ENCODE measurements at places on chromosomes 4 and X.

DNA sequence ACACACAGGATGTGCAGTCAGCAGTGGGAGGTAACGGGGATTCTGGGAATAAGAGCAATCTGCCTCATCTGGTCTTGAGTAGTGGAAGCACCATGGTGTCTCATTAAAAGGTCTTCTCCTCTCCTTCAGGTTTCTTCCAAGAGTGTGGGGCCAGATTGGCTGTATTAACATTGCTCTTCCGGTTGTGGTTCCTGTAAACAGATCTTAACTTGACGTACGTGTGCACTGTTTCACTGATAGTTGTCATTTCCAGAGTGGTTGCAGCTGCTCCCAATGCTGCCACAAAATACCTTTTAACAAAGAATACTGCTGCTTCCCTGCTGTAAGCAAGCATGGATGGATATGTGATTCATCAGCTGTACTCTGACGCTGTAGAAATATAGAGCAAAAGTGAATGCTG, 1443.4 kb upstream of the TENM3 start:
- no peak for ATAC-seq

DNA sequence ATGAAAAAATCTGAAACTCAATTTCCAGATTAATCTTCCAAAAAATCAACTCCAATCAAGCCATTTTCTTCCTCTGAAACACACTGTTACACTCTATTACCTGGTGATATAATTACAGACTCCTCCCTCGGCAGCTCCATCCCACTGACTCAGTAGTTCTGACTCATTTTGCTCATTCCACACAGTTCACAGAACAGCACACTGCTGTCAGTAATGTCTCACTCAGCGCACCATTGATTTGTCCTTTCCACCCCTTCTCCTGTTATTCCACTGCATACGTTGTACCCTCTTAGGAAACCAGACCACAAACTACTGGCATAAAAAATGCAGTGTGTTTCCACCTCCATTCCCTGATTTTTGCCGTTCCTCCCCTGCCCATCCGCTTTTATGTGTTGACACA, 212.7 kb downstream of the SLIT2 start:
- no peak for ATAC-seq

DNA sequence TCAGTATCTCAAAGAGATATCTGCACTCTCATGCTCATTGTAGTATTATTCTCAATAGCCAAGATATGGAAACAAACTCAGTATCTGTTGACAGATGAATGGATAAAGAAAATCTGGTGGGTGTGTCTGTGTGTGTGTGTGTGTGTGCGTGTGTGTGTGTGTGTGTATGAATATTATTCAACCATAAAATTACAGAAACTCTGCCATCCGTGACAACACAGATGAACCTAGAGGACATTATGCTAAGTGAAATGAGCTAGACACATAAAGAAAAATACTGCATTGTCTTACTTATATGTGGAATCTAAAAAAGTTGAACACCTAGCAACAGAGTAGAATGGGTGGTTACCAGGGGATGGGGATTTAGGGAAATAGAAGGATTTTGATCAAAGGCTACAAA, 13.2 kb downstream of the XKRX start:
- ATAC-seq: no peak

- ATAC-seq: no peak
Observed at GRCh38 chr4:119933606-119934005, 133.0 kb downstream of the MAD2L1 start.

DNA sequence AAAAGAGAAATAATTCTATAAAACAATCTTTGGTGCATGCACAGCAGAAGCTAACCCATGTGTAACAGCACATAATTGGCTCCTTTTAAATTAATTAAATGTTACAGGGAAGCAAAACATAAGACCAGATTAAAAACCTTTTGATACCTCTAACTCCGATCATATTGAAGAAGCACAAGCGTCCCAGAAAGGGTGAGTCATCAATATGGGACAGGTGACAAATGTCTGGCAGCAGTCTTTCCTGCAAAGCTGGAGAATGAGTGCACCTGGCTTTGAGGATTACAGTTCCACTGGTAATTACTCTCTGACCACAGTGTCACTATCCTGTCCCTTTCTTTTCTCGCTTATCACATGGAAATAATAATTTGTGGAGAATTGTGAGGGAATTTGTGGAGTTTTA, 94.6 kb downstream of the FAM9B start:
- no peak for ATAC-seq

DNA sequence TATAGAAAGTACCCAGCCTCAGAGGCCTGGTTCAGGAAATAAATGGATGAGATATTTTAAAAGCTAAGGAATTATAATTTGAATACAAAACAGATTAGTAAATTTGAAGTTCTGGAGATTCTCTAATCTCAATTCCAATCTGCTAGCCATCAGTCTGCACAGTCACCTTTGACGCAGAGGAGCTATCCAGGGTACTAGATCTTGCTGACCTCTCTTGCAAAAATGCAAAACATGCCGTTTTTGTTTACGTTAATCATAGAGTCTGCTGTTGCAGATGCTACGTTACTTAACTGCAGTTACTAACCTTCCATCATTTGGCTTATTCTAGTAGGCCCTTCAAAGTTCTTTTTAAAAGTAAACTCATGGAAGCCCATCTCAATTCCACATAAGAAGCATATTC, 10.4 kb downstream of the CCSER1 start:
- ATAC-seq: no peak

DNA sequence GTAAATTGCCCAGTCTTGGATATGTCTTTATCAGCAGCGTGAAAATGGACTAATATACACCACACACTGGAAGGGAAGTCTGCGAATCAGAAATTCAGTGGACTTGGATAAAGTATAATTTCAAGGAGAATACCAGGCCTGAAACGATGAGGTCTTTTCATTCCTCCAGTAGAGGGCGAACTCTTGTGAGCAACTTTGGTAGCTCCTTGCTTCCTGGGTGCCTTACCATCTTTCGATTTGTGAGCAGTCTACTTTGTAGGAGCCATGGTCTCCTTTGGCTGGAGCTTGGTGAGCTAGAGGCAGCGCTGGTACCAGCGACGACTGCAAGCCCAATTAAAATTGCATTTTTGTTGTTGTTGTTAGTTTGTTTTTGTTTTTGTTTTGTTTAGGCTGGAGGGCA, 791.9 kb downstream of the FAT4 start:
- no peak for ATAC-seq

- ATAC-seq: no peak
Observed at GRCh38 chrX:130772776-130773143, 130.2 kb downstream of the ENOX2 start.

DNA sequence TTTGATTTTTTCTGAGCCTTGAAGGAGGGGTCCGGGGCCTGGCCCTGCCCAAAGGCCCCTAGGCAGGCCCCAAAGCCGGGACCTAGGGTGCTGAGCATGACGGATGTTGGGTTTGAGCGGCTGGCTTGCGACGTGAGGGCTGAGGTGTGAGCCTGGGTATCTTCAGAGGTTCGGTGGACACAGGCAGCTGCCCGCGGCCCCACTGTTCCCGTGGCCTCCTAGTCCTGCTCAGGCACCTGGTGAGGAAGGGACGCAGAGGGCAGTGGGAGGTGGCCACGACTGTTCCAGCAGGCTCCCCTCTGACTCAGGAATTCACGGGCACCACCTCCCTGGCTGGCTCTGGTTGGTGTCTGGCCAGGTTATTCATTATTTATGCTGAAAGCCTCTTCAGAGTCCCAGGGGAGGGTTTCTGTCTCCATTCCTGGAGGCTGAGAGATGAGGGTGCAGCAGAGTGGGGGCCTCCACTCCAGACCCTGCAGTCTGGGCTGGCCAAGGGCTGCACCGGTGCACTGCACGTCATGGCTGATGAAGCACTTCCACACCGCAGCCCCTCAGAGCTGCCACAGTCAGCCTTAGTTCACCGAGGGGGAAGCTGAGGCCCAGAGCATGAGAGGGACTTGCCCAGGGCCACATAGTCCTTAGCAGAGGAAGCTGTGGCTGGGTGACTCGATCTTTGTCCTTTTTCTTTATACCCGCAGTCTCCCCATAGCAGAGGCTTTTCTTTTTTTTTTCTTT, 2.2 kb downstream of the MSANTD1 start:
- ATAC-seq: no peak

GRCh38 chr4:159487284-159487747, 384.4 kb downstream of the RAPGEF2 start:
- peak; percentile 54 for ATAC-seq

- ATAC-seq: peak; percentile 58
Observed at GRCh38 chr4:108119199-108119800, 49.4 kb downstream of the LEF1 start.

DNA sequence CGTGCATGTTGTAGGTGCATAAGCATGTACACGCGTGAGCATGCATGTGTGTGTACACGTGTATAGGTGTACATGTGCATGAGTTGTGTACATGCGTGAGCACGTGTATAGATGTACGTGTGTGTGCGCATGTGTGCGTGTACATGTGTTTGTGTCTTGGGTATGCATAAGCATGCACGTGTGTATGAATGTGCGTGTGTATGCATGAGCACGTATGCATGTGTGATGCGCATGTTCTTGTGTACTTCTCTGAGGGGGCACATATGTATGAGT, 9.0 kb downstream of the NAT8L start:
- no peak for ATAC-seq

DNA sequence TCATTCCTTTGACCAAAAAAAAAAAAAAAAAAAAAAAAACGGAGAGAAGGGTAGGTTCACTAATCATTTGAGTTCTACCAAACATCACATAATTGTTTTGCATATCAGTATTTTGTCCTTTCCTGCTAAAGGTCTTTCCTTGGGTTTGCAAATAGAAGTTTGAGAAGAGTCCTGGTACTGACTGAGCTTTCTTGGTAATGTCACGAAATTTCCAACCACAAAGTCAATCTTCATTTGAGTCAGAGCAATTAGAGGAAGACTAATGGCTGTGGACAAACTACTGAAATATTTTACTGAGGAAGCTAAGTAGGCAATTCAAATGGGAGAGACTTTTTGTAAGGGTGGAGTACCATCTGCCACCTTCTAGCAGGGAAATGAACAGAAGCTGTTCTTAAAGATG, 21.7 kb upstream of the CD40LG start:
- ATAC-seq: peak; percentile 62

- ATAC-seq: no peak
Observed at GRCh38 chrX:45347877-45348276, 147.2 kb upstream of the DIPK2B start.

GRCh38 chr4:152187693-152188092, 348.2 kb downstream of the FBXW7 start:
- no peak for ATAC-seq

GRCh38 chr4:17646693-17647092, 32.3 kb downstream of the MED28 start:
- no peak for ATAC-seq

DNA sequence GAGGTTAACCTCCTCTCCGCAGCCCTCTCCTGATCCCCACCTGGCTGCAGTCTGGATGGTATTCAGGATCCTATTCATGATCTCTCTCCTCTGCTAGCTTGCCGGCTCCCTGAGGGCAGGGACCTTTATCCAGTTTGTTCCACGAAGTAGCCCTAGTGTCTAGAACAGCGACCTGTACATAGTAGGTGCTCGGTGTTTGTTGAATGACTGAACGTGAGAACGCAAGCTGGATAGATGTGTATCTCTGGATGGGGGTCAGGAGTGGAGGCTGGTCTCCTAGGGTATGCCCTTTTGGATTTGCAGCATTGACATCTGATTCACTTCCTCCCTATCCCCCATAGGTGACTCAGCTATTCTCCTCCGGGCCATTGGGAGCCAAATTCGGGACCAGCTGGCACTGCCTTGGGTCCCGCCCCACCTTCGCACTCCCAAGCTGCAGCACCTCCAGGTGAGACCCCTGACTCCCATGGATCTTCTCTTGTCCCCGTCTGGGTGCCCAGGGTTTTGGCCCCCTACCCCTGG, 7.3 kb downstream of the CCDC22 start:
- peak; percentile 2 for ATAC-seq

DNA sequence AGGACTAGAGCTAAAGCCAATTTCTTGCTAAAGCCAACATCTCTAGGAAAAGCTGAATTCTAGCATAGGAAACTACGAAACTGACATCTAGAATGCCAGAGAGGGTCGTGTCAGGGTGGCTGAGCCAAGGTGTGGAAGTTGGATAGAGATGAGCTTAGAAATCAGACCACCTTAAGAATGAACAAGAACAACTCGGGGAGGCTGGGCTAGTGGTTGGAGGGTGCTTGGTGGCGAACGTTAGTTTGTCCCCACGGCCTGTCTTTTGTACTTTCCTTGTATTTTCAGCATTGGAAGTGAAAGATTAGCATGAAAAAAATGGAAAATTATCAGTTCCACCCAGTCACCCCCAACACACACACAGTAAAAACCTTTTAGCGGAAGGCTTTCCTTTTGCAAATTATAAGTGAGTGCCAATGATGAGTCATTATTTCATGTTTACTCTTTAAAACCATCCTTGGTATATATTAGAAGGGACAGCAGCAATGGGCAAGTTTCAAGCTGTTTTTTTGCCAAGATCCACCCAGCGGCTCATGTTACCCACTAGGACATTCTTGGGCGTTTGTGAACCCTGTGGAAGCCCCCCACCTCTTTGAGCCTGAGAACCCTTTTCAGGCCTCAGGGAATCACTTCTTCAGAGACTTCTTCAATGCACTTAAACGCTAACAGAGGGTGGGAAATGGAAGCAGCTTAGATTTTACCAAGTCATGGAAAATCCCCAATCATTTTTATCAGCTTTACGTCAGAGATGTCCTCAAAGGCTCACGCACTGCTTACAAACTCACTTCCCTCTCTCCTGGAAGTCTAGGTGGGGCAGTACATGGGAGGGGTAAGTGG, 4.9 kb upstream of the PPEF1 start:
- no peak for ATAC-seq

DNA sequence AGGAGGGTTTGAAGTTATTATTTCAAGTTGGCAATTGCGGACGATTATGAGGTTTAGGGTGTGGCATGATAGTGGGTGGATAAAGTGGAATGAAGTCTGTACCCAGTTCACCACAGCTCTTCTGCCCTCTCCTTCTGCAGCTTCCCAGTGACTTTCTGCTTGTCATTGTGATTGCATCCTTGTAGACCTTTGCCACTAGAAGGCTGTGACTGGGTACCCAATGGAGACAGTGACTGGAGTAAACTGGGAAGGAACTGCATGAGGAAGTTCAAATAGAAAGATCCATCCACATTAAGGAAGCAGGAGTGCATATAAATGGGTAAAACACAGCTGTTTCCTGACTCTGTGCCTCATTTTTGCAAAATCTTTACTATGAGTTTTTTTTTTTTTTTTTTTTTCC, 53.5 kb upstream of the SPANXN3 start:
- no peak for ATAC-seq

DNA sequence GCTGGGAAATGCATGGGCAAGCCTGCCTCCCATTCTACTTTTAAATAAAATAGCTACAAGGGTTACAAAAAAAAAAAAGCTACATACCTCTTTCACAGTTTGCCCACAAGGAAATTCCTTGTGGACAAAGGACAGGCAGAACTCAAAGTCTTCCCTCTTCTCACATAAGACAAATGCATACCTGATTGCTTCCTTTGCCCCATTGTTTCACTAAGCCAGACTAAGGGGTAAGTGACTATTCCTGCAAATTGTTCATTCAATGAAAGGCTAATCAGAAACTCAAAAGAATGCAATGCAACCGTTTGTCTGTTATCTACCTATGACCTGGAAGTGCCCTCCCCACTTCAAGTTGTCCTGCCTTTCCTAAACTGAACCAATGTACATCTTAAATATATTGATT, 780.6 kb downstream of the FAM133A start:
- no peak for ATAC-seq

- no peak for ATAC-seq
Observed at GRCh38 chrX:14883826-14884225, 10.6 kb downstream of the MOSPD2 start.

- ATAC-seq: no peak
Observed at GRCh38 chr4:84063619-84064018, 435.5 kb downstream of the NKX6-1 start.

- no peak for ATAC-seq
Observed at GRCh38 chr4:5921101-5921980, 28.5 kb upstream of the CRMP1 start.

- no peak for ATAC-seq
Observed at GRCh38 chr4:73817341-73817740, 19.1 kb upstream of the CXCL6 start.
